ENCODE measurements at places on chromosomes 4 and X. TPM values are rescaled to one million over a fixed set of nuclear protein-coding genes. Genes with fewer than 3 reads are reported as not detected.

Gene FAM156B
- total RNA-seq = 10.0 TPM

GRCh38 chr4:187558391-187558790, 437.2 kb upstream of the ZFP42 start:
- H3K4me1 ChIP-seq = no peaks in the 10 kb centered on the region
- H3K4me3 ChIP-seq = no peak overlapping the region
- DNase-seq = no peak

DNA sequence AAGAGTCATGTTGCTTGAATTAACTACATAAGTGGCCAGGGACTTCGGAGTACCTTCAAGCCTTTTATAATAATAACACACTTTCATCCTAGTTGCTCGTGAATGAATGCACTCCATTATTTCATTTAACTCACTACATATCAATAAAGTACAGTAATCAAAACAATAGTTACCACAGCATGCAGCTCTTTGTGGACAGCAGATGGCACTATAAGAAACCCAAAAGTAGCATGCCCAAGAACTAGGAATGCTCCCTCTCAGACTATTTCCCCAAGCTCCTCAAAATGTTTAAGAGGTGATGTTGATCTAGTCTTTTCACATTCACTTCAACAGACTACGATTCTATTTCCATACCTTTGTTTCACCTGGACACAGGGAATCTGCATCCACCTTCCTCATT, 500.8 kb upstream of the DIAPH2 start:
- DNase-seq = no peak
- H3K27me3 ChIP-seq = no peaks in the 10 kb centered on the region
- no peak overlapping the region for H3K4me3 ChIP-seq
- no peaks in the 10 kb centered on the region for H3K4me1 ChIP-seq

GRCh38 chr4:6538575-6538974, 36.4 kb upstream of the MAN2B2 start:
- H3K4me1 ChIP-seq = no peaks in the 10 kb centered on the region
- H3K27ac ChIP-seq = no peak overlapping the region
- H3K36me3 ChIP-seq = no peaks in the 10 kb centered on the region
- no peak for DNase-seq
- H3K4me3 ChIP-seq = no peak overlapping the region

DNA sequence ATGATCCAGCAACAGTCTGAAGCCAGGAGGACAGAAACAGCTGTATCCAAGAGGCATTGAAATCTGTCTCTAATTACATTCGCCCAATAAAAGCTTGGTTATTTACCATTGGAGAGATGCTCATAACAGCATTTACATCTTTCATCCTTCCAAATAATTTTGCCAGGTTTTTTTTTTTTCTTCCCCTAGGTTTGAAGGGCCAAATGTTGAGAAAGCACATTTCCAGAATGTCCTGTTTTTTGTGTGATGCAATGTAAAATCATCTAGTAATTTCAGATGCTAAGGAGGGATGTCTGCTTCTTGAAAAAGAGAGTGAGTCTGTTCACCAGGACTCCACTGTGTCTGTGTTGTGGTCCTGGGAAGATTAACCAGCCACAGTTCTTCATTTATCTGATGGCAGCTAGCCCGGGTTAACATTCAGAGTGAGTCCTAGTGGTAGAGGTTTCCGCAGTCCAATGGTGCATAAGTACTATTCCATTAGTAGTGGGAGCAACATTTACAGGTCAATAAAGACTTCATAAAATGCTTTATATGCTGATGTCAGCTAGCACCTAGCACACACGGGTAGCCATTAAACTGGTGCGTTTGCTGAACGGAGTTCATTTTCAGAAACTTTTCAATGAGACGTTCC, 406.8 kb downstream of the STIM2 start:
- no peak overlapping the region for H3K4me3 ChIP-seq
- H3K27me3 ChIP-seq = no peaks in the 10 kb centered on the region
- no peaks in the 10 kb centered on the region for H3K36me3 ChIP-seq
- DNase-seq = no peak
- H3K27ac ChIP-seq = no peak overlapping the region

GRCh38 chr4:110004556-110004955, 91.9 kb downstream of the EGF start:
- H3K4me3 ChIP-seq = no peak overlapping the region
- DNase-seq = no peak
- H3K27me3 ChIP-seq = no peaks in the 10 kb centered on the region
- no peaks in the 10 kb centered on the region for H3K36me3 ChIP-seq
- no peaks in the 10 kb centered on the region for H3K4me1 ChIP-seq

Gene RIBC1
- total RNA-seq = 1.8 TPM

DNA sequence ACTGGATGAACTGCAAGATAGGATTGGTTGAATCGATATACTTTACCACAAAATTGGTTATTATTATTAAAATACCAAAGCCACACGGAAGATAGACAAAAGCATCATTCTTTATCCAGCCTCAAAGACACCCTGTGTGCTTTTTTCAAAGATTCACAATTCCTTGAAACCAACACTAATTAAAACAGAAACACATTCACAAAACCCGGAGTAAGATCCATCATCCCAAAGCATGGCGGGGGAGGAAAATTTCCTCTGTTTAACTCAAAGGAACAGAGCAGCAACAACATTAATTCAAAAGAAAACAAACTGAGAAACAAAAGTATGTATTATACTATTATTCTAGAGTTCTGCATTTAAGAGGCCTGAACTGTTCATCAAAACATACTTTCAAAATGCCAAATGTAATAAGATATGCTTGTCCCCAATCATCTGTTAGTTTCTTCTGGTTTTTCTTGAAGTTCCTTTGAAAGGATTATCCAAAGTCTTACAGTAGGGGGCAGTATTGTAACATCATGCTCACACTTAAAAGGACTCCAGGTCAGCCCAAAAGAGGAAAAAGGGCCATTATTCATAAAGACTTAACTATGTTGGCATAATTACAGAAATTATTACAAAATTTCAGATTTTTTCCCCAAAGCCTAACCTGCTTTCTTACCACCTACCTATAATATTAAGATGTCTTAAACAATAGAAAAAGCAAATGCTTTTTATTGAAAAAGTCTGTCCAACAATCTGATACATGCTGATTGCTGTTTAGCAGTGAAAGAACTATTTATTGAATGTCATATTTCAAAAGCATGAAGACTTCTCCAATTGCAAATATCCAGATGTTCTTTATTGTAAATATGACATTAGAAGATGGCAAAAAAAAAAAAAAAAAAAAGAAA, 168.7 kb downstream of the SCFD2 start:
- H3K36me3 ChIP-seq = no peaks in the 10 kb centered on the region
- H3K4me1 ChIP-seq = no peaks in the 10 kb centered on the region
- DNase-seq = no peak
- no peak overlapping the region for H3K4me3 ChIP-seq

Gene CFP
- 13.9 TPM for total RNA-seq

DNA sequence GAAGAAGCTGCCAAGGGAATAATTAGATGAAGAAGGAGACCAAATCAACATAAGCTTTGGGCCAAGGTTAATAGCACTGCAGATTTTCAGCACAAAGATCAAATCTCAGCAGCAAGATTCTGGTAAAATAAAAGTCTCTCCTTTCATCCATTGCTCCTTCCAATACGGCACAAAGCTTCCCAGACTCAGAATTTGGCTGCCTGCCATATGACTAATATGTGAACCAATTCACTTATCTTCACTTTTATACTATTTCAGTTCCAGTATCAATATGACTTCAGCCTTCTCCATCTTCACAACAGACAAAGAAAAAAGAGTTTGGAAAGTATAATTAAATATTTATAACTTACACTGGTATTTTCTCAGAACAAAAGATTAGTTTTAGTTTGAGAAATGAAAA, 978.3 kb upstream of the GRID2 start:
- no peaks in the 10 kb centered on the region for H3K36me3 ChIP-seq
- no peak overlapping the region for H3K4me3 ChIP-seq
- DNase-seq = no peak

GRCh38 chrX:33082371-33082770, 129.0 kb downstream of the DMD start:
- H3K36me3 ChIP-seq = no peaks in the 10 kb centered on the region
- no peaks in the 10 kb centered on the region for H3K27me3 ChIP-seq
- H3K4me3 ChIP-seq = no peak overlapping the region
- H3K4me1 ChIP-seq = no peaks in the 10 kb centered on the region

Gene ZNF827
- total RNA-seq = 6.0 TPM

Gene ABCD1
- total RNA-seq = 7.5 TPM

GRCh38 chr4:29142708-29143107, 1577.5 kb upstream of the PCDH7 start:
- H3K27ac ChIP-seq = no peak overlapping the region
- H3K36me3 ChIP-seq = no peaks in the 10 kb centered on the region
- H3K4me3 ChIP-seq = no peak overlapping the region
- DNase-seq = no peak
- H3K4me1 ChIP-seq = no peaks in the 10 kb centered on the region
- H3K27me3 ChIP-seq = no peaks in the 10 kb centered on the region

Gene ANK2
- total RNA-seq = not detected

DNA sequence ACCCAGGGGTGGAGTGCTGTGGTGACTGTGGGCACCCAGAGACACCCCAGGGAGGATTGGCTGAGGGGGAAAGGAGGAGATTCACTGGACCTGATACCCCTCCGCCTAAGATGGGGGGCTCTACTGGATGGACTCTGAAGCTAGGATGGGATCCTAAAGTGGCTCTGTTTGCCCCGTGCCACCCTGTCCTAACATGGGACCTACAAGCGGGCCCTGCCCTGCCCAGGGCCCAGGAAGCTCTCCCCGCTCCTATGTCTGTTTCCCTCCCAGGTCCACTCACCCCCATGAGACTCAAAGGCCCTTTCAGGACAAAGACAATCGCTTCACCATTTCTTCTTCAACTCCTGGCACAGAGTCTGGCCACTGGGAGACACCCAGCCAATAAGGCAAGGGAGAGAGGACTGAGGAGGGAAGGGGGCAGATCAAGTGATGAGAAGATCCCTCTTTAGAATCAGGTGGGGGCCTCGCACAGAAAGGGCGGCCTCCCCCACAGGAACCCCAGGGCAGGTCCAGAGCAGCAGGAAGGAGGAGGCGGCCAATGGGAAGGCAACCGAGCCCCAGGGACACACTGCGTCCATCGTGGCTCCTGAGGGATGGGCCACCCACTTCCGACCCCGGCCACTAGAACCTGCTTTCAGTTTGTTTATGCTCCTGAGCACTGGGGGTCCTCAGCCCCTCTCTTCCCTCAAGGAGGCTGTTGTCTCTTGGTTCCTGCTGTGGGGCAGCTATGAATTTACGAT, 155.4 kb downstream of the AFAP1 start:
- H3K27me3 ChIP-seq = no peaks in the 10 kb centered on the region
- no peak overlapping the region for H3K4me3 ChIP-seq
- no peak overlapping the region for H3K27ac ChIP-seq
- peaks cover 17% of the 10 kb centered on the region for H3K4me1 ChIP-seq
- no peak for DNase-seq
- no peaks in the 10 kb centered on the region for H3K36me3 ChIP-seq

Gene USP17L15
- total RNA-seq = not detected

Gene FAM53A
- total RNA-seq = 1.8 TPM

DNA sequence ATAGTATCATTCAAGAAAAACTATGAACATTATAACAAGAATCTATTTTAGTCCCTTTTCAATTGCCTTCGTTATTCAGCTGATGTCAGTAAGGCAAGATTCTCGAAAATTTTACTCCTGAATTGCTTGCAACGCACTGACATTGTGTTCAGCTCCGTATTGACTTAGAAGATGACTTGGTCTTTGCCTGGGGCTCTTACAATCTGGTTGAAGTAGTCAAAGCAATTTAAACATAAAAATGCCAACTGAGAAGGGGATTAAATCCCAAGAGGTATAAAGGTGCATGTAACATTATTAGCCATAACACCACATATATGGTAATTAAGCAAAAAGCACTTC, 507.1 kb downstream of the CENPC start:
- H3K4me3 ChIP-seq = no peak overlapping the region
- H3K27me3 ChIP-seq = no peaks in the 10 kb centered on the region
- no peaks in the 10 kb centered on the region for H3K36me3 ChIP-seq
- H3K4me1 ChIP-seq = no peaks in the 10 kb centered on the region
- H3K27ac ChIP-seq = no peak overlapping the region

Gene PAQR3
- 23.5 TPM for total RNA-seq

GRCh38 chr4:25860586-25861279, 2.1 kb downstream of the SEL1L3 start:
- no peaks in the 10 kb centered on the region for H3K27me3 ChIP-seq
- no peak for DNase-seq
- H3K4me3 ChIP-seq = peak overlapping the region; percentile 90

DNA sequence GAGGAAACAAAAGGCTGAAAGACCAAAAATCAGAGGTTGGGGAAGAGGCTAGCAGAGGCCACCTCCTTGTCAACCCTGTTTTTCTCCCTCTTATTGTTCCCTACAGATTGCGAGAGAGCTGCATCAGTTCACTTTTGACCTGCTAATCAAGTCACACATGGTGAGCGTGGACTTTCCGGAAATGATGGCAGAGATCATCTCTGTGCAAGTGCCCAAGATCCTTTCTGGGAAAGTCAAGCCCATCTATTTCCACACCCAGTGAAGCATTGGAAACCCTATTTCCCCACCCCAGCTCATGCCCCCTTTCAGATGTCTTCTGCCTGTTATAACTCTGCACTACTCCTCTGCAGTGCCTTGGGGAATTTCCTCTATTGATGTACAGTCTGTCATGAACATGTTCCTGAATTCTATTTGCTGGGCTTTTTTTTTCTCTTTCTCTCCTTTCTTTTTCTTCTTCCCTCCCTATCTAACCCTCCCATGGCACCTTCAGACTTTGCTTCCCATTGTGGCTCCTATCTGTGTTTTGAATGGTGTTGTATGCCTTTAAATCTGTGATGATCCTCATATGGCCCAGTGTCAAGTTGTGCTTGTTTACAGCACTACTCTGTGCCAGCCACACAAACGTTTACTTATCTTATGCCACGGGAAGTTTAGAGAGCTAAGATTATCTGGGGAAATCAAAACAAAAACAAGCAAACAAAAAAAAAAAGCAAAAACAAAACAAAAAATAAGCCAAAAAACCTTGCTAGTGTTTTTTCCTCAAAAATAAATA, 179.9 kb downstream of the AR start:
- no peak overlapping the region for H3K4me3 ChIP-seq
- H3K4me1 ChIP-seq = no peaks in the 10 kb centered on the region
- no peak overlapping the region for H3K27ac ChIP-seq
- H3K36me3 ChIP-seq = no peaks in the 10 kb centered on the region
- no peak for DNase-seq

DNA sequence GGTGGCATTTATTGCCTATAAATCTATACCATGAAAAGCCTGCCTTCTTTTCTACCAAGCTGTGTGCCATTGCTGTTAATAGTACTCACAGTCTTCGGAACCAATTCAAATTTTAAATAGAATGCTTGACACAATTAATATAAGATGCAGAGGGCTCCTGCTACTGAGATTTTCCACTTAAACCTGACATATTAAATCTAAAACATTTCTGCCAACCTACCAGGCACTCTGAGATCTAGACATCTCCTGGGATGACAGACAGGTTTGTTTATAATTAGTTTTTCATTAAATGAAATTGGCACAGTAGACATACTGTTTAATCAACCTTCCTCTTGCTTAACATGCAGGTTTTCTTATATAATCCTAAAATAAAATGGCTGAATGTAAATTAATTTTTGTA, 117.3 kb upstream of the CBR4 start:
- no peak overlapping the region for H3K27ac ChIP-seq
- no peak for DNase-seq
- no peaks in the 10 kb centered on the region for H3K36me3 ChIP-seq
- no peaks in the 10 kb centered on the region for H3K4me1 ChIP-seq
- no peaks in the 10 kb centered on the region for H3K27me3 ChIP-seq
- H3K4me3 ChIP-seq = no peak overlapping the region

- no peaks in the 10 kb centered on the region for H3K27me3 ChIP-seq
- no peaks in the 10 kb centered on the region for H3K36me3 ChIP-seq
- no peak overlapping the region for H3K4me3 ChIP-seq
- H3K4me1 ChIP-seq = no peaks in the 10 kb centered on the region
- H3K27ac ChIP-seq = no peak overlapping the region
- no peak for DNase-seq
These were observed 203.0 kb upstream of the GEMIN8 start for GRCh38 chrX:14232688-14233087.

Gene MAGEC3
- not detected for total RNA-seq

Measured in CD4-positive, CD25-positive, alpha-beta regulatory T cell (primary cell).